ENCODE measurements at places on chromosomes 7 and 10. TPM values are rescaled to one million over a fixed set of nuclear protein-coding genes. Genes with fewer than 3 reads are reported as not detected.

- DNase-seq: no peak
These were observed 727 bp downstream of the RET start for GRCh38 chr10:43077421-43078171.

- DNase-seq: no peak
These were observed 5.6 kb downstream of the PROSER2 start for GRCh38 chr10:11828682-11829284.

GRCh38 chr10:78804411-78805032, 264.2 kb upstream of the ZMIZ1 start:
- DNase-seq: no peak

Gene PIK3AP1
- 3.3 TPM for total RNA-seq
